Stimulated activated CD8-positive, alpha-beta memory T cell treated with anti-CD3 and anti-CD28 coated beads, Interleukin-4, amount 100 ng/mL, for 4 hours (primary cell): ENCODE measurements at places on chromosomes 4 and X.

GRCh38 chr4:25233194-25233593, 639 bp upstream of the PI4K2B start:
- DNase-seq: no peak

DNA sequence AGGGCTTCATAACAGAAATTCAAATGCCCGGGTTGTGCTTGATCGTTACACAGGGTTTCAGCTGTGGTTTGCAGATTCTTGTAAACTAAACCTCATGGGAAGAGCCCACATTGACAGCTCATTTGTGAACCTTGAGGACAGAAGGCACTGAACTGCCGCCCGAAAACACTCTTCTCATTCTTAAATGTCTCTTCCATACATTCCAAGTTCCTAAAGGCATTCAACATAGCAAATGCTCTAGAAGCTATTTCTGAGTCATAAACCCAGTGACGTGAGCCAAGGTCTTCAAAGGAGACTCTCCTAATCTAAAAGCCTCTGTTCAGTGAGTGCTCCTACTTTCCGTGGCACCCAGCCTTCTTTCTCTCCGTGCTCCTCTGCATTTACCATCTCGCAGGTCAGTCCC, 737.8 kb upstream of the FRG1 start:
- no peak for DNase-seq

- DNase-seq: no peak
Measured at GRCh38 chr4:36930562-36931111, 313.9 kb upstream of the NWD2 start.

- no peak for DNase-seq
Measured at GRCh38 chr4:18138076-18138665, 116.6 kb upstream of the LCORL start.

DNA sequence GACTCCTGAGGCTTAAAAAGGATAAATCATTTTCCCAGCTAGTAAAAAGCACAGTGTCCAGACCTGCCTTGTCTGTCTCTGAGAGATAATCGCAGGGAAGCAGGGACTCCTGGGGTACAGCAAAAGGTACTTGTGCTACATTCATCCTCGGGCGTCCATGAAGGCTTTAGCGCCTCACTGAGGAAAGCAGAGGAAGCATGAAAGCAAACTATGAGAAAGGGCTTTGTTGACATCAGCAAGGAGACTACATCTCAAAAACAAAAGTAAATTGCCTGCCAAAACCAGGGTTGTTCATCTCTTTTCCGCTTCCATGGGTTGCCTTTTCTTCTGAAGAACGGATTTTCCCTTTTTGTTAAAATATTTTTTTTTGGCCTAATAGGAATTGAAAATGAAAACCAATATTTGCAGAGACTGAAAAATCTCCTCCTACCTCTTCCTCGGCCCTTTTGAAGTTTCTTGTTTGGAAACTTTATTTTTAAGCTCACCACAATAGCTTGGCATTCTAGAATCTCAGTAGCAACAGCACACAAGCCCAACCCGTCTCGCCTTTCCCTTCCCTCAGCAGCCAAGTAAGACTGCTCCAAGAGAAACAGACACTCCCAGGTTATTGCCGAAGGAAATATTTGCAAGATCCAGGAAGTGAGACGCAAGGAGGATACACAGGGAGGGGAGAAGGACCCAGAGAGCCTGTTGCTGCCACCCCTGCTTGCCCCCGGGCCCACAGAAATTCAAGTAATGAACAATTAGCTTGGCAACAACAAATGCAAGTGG, 148.3 kb upstream of the DGKK start:
- no peak for DNase-seq

DNA sequence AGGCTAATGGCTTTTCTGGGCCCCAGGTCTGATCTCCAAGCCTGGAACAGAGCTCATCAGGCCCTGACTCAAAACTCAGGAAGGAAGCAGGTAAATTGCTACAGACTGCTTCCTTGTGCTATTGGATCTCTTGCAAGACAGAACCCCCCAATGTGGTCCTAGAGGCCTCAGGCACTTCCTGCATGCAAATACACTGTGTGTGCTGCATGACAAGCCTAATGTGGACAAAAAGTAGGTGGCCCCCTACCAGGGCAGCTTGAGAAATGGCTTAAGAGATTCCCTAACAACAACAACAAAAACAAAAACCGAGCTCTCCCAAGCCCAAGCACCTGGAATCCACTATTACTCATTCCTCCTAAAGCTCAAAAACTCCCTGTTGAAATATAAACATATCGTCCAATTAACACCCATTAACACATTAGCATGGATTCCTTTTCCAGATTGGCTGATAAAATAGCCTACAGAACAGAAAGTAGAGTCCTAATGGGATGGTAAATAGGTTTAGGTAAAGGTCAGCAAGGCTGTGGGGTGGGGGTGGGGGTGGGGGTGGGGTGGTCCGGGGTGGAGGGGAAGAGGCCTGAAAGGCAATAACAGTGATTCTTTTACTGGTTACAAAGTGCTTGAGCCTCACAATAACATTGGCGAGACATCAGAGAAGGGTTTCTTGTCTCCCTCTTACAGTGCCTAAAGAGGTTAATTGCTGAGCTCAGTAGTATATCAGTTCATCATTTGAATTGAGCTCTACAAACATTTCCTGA, 24.1 kb upstream of the FGF16 start:
- DNase-seq: no peak

DNA sequence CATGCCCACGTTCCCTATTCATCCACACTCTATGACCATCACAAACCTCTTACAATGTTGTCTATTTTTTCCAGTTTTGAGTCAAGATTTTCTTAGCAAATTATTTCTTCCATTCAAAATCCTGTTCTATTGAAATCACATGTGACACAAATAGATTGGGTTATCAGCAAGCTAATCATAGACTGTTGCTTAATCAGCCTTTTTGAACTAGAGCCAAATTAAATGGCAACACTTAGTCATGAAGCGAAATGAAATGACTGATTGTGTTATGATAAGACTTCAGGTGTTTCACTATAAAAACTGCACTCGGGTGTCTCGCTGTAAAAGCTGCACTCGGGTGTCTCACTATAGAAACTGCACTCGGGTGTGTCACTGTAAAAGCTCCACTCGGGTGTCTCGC, 890.0 kb upstream of the FRG1 start:
- DNase-seq: no peak

- no peak for DNase-seq
Measured at GRCh38 chr4:176794651-176795050, 1.9 kb upstream of the VEGFC start.

GRCh38 chr4:83371936-83372335, 37.3 kb upstream of the HPSE start:
- DNase-seq: no peak
